ENCODE measurements at places on chromosomes 3 and 15.

DNA sequence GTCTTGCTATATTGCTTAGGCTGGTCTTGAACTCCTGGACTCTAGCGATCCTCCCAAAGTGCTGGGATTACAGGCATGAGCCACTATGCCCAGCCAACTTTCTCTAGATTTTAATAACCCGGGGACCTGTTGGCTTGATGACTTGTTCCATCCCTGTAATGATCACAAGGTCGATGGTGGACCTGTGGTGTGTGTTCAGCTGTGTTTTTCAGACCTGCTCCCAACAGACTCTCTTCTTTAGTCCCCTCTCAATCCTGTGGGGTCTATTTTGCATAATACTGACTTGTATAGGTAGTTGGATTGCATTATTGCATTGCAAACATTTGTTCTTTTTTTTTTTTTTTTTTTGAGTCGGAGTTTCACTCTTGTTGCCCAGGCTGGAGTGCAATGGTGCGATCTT lies 1.9 kb downstream of the MAP2K1 start:
- DNase-seq, result no peak

GRCh38 chr3:24242012-24242698 lies 252.5 kb downstream of the THRB start:
- DNase-seq, result no peak

DNA sequence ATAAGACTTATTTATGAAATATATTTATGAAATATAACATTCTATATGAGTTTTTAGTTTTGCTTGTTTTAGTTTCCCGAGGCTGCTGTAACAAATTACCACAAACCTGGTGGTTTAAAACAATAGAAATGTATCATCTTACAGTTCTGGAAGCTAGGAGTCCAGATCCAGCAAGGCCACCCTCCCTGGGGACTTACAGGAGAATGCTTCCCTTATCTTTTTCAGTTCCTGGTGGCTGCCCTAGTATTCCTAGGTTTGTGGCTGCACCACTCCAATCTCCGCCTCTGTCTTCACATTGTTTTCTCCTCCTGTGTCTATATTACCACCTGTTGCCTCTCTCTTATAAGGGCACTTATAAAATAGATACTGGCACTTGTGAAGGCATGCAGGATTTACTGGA lies 877.8 kb downstream of the TUSC7 start:
- no peak for DNase-seq

- DNase-seq, result no peak
Measured at GRCh38 chr15:34724481-34724880, 30.3 kb downstream of the GJD2 start.

DNA sequence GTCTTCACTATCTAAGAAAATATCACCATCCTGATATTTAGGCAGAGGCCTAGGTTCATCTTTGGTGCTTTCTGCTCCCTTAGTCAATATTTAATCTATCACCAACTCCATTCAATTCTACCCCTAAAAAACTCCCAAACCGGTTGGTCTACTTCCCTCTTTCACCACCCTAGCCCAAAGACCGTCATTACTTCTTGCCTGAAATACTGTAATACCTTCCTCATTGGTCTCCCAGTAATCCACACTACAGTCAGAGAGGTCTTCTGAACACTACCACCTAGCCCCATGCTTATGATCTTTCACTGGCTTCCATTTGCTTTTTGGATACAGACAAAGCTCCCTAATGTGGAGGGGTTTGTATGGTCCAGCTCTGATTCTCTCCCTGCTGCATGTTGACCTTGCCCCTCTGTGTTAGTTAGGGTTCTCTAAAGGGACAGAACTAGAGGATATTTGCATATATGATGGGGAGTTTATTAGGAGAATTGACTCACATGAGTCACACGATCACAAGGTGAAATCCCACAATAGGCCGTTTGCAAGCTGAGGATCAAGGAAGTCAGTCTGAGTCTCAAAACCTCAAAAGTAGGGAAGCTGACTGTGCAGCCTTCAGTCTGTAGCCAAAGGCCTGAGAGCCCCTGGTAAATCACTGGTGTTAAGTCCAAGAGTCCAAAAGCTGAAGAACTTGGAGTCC lies 36.4 kb upstream of the ATP2C1 start:
- no peak for DNase-seq

DNA sequence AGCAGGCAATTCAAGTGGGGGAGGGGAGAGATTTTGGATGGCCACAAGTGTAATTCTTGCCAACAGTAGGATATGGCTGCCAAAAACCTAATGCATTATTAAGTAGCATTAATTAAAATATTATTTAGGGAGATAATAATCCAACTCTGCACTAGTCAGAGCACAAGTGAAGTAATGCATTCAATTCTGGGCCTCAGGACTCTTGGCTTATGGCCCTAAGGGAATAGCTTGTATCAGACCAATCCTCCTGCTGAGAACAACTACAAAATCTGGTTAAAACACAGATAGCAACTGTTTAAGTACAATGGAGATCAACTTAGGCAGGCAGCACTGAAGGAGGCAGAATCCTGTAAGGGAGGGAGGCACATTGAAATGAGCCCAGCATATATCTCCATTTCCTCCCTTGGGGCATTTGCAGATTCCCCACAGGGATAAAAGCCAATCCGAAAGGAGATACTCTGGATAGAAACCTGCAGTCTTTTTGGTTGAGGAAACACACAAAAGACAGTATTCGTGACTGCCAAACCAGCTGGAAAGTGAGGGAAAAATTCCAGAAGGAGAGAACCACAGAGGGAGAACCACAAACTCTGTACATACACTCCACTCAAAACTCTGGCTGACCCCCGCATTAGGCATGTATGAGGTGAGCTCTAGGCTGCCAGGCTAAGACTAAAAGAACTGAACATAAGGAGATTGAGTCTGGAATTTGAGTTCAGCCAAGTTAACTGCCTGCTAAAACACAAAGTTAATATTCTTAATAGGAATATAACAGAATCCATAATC lies 57.4 kb downstream of the ETFA start:
- DNase-seq, result no peak

- no peak for DNase-seq
Measured at GRCh38 chr15:62512904-62513303, 347.8 kb upstream of the C2CD4B start.

- DNase-seq, result no peak
Measured at GRCh38 chr3:133966954-133967353, 62.8 kb downstream of the SLCO2A1 start.

DNA sequence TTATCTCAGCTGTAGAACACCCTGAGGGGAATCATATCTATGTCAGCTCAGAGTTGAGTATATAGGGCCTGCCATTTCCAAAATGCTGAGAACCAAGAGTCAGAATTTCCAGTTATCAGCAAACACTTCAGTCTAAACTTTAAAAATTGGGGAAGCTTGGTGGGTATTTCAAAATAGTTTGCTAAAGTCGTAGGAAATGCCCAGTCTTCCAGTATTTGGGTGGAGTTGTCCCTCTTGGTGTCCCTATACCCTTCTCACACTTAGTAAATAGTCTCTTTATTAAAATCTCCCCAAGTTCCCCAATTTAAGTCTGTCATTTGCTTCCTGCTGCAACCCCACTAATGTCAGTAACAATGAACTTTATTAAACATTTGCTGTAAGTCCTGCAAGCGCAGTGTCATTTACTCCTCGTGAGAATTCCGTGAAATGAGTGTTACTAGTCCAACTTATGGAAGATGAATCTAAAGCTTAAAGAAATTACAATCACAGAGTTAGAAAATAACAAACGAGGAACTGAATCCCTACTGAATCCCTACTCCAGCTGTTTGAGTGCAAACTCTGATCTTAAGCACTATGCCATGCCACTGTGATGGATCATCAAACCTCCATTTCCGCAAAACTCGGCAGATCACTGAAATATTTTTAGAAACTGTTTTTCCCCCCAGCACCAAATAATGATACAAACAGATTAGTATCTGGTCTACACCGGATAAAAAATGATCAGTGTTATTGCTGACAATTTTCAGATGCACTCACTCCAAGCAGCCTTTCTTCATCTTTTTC lies 341.7 kb upstream of the PROK2 start:
- DNase-seq, result no peak

GRCh38 chr15:31162721-31163510 lies 61.4 kb upstream of the TRPM1 start:
- no peak for DNase-seq

DNA sequence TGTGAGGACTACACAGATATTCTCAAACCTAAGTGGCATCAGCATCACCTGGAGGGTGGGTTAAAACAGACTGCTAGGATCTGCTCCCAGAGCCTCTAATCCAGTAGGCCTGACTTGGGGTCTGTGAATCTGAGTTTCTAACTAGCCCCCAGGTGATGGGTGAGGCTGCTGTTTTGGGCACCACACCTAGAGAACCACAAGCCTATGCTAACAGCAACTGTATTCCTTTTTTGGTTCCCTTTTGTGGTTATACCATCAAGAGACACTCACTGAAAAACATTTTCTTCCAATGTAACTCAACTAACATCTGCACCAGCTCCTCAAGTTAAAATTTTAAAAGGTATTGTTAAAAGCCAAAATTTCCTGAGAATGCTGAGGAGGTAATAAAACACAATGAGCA lies 16.0 kb downstream of the WDR82 start:
- DNase-seq, result no peak

GRCh38 chr3:195061756-195062655 lies 209.0 kb downstream of the XXYLT1 start:
- DNase-seq, result no peak

DNA sequence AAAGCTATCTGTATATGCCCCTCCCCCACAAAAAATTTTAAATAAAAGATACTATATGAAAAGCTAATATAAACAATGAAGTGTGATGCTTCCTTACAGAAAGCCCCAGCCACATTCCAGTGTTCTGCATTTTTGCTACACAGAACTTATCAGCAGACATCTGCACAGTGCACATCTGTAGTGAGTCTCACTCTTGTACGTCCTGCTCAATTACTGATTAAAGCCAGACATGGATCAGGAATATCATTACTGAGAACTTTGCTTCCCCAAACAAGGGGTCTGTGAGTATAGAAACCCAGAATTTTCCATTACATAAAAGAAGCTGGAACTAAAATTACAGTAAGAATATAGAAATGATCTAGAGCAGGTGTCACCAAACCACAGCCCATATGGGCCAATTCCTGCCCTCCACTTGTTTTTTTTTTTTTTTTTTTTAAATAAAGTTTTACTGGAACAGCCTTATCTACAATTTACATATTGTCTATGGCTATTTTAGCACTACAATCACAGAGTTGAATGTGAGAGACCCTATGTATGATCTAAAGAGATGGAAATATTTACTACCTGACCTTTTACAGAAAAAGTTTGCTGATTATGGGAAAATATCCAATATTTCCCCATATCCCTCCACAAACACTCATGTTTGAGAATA lies 45.7 kb downstream of the UBP1 start:
- DNase-seq, result no peak

GRCh38 chr3:153679714-153680113 lies 441.5 kb upstream of the ARHGEF26 start:
- no peak for DNase-seq

DNA sequence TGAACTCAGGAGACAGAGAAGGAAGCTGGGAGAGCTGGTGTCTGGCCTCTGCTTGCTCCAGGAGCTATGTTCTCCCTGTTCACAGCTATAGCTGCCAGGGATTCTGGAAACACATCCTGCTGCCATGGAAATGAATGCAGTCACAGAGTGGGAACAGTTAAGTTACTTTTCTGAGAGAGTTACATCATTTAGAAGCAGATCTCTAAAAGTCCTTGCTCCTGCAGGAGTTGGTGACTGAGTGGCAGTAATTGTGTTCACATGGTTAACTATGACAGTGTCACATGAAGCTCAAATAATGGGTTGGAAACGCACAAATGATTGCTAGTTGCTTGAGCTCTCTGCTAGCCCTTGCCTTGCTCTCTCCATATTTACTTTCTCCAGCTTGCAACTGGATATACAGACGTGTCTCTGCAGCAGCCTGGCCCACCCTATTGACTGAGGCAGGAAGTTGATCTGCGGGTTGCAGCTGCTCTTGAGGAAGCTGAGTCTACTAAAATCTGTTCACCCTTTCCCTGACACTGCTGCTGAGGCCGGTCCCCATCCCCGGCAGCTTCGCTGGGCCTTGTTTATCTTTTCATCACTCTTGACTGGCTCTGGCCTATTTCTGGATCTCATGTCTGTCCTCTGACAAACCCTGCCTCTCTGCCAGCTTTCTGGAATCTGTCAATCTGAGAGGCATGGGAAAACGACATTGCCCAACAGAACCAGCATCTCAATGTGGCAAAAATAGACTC lies 16.7 kb upstream of the ISLR start:
- DNase-seq, result no peak

DNA sequence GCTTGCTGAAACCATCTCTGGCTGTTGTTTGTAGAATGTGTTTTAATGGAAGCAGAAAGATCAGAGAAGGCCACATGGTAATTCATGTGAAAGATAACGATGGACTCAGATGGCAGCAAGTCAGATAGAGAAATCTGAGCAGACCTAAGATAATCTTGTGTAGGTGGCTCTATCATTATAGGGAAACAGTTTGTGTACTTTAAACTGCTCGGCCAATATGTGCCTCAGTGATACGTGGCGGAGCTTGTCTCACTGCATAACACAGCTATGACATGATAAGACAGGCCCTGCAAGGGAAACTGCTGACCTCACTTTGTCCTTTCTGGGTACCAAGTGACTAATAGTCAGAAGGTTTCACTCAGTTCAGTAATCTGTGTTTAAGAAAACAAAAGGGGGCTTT lies 51.0 kb downstream of the MME start:
- DNase-seq, result no peak

- DNase-seq, result no peak
Measured at GRCh38 chr3:46370839-46371518, at the start of gene CCR5. Gene CCR5 (plus strand): TSS chr3:46370946. CDS start chr3:46372903, 1,957 bp downstream.

- DNase-seq, result no peak
Measured at GRCh38 chr3:129617381-129618185, 11.1 kb upstream of the PLXND1 start.

- DNase-seq, result no peak
Measured at GRCh38 chr3:171900446-171900845, 57.3 kb downstream of the TMEM212 start.

- no peak for DNase-seq
Measured at GRCh38 chr3:107578091-107578490, 55.3 kb downstream of the BBX start.

DNA sequence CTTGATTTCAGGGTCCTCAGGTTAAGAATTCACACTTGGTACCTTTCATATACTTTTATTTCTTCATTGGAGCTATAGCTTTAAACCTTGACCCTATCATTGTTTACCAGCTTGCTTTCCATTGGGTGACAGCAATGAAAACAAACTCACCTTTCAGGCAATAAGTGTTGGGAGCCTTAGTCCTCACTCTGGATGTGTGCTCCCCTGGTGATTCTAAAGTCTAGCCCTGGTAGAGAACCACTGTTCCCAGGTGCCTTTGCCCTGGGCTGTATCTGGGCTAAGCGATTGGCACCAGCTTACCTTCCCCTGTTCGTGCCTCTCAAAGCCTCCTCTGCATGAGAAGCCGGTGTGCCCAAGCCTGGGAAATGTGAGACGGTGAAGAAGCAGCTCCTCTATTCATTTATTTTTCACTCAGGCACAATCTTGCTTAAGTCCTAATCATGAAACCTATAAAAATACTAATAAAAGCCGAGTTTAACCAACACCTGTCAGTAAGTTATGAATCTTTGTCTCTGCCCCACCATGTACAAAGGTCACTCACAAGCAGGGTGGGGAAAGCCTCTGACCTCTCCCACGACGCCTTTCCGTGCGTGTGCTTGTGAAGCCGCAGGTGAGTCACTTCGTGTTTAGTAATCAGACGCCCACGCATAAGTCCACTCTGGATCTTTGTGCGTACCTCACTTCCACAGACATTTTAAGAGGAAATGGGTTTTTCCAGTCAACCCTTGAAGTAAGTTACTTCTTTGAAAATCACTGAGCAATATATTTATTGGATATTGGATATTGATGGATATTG lies 12.8 kb upstream of the ARRDC4 start:
- DNase-seq, result no peak
